ENCODE measurements at places on chromosomes 13 and 19.
A peak's percentile ranks its signal among the peaks of the same experiment; 100 is the strongest.

GRCh38 chr13:31674051-31674450 lies 65.3 kb upstream of the RXFP2 start:
- DNase-seq: peak; percentile 77

GRCh38 chr13:80180740-80181355 lies 160.1 kb downstream of the SPRY2 start:
- DNase-seq: no peak

- DNase-seq: peak; percentile 19
Measured at GRCh38 chr13:23074075-23074828, 106.5 kb upstream of the SGCG start.

GRCh38 chr13:41492432-41493260 lies 35.3 kb downstream of the RGCC start:
- no peak for DNase-seq

GRCh38 chr19:44803442-44804428 lies 5.2 kb upstream of the BCAM start:
- DNase-seq: no peak

DNA sequence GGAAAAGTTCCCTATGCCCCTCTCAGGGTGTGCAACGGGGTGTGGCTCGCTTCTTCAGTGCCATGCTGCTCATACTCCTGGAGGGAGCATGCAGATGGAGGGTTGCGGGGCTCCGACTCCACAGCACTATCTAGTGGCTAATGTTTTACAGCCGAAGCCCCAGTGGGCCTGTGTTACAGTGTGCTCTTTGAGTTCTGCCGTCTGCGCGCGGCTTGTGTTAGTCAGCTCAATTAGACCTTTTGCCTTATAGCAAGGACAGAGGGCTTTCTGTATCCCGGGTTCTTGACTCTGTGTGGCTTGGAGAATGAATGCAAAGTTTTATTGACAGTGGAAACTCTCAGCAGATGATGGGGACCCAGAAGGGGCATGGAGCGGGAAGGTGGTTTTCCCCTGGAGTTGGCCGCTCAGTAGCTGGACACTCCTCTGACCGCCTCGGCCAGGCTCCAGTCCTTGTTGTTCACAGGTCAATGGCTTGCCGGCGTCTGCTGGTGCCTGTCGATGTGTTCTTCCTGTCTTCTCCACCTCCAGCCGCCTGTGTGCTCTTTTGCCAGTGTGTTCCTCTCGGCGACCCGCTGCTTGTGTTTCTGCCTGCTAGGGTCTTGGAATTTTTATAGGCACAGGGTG lies 383.4 kb downstream of the LMO7 start:
- DNase-seq: no peak

- peak; percentile 50 for DNase-seq
Measured at GRCh38 chr13:99260216-99260615, 2.0 kb upstream of the GPR18 start.

- DNase-seq: peak; percentile 83
Measured at GRCh38 chr19:52200044-52200443, 10.2 kb downstream of the PPP2R1A start.

DNA sequence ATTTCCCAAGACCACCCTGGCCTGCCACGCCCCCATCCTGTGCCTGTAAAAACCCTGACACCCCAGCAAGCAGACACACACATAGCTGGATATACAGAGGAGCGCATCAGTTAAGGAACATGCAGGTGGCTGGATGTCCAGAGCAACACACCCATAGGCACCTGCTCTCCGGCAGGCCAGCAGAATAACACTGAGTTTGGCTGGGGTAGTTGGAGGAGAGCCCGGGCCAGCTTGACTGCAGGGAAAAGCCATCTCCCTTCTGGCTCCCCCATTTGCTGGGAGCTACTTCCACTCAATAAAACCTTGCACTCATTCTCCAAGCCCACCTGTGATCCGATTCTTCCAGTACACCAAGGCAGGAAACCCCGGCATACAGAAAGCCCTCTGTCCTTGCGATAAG lies 8.9 kb downstream of the RASL11A start:
- no peak for DNase-seq

GRCh38 chr19:45508861-45509691 lies 1.8 kb downstream of the VASP start:
- DNase-seq: peak; percentile 66

GRCh38 chr13:109904218-109904617 lies 117.8 kb upstream of the IRS2 start:
- no peak for DNase-seq

GRCh38 chr19:7916103-7916954 lies 1.7 kb downstream of the TGFBR3L start:
- DNase-seq: no peak

DNA sequence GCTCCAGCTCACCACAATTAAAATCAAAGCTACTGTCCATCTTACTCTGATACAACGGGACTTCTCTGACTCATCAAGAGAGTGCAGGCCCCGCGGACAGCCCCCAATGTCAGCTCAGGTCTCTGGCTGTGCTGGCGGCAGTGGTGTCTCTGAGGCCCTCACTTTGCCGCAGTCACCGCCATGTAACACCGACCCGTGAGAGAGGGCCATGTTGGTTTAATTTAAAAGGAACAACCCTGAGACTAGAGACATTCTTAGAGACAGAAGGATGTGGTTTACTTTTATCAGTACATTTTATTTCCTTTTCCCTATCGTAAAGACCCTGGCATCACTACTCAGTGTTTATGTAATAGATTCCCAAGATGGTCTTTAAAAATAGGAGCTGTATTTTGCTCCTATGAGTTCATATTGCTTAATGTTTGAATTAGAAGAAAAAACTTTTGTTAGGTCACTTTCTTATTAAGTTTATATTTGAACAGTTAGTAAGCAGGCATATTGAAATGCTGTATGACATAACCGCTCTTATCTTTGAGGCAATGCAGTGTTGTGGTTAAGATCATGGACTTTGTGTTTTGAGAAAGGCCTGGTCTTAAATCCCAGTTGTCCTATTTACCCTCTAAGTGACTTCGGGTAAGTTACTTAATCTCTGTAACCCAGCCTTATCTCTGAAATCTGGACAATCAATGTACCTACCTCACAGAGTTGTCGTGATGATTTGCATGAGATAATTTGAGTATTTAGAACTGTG lies 23.4 kb downstream of the DGKH start:
- no peak for DNase-seq

GRCh38 chr13:73776151-73776785 lies 357.9 kb downstream of the KLF12 start:
- no peak for DNase-seq

GRCh38 chr19:48770734-48771472 lies 15.6 kb downstream of the FGF21 start:
- no peak for DNase-seq

DNA sequence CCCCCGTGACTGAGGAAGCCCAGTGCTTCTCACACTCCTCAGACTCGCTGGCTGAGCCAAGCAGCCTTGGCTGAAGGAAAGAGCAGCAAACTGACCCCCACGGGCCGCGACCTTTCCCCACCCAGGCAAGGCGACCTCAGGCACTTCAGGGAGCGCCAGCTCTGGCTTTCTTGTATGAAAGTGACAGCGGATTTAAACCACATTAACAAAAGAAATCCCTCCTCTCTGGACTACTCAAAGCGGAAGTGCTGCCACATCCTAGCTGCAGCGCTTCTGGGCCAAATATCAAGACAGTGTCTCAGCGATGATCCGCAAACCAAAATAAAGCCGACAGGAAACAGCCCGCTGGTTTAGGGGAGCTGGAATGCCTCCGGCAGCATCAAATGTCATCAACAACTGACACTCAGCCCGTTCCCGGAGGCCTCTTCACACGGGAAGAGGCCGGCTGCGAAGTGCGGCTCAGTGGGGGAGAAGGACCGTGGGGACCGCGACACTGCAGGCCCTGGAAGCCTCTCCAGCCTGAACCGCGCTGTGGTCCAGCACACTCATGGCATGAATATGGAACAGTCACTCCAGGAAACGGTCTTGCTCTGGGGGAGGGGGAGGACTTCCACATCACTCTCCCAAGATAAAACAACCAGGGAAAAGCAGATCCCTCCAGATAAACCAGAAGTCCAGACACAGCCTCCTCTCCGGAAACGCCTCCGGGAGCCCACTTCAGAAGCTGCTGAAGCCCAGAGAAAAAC lies 1.4 kb downstream of the RASA3 start:
- peak; percentile 88 for DNase-seq

DNA sequence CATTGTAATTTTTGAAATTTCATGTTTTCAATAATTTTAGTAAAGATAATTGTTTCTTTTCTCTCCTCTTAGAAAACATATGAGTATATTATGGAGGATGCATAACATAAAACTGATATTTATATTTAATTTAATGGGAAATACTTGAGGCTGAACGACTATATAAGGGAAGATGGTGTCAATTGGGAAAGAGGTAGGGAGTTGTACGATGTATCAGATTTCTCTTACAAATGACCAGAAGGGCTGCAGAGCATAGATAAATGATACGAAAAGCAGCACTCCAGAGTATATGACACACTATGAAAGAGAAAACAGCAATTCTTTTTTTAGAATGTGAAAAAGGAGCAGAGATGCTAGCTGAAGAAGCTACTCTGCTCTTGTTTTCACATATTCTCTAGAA lies 1308.0 kb upstream of the MIR17HG start:
- DNase-seq: no peak

DNA sequence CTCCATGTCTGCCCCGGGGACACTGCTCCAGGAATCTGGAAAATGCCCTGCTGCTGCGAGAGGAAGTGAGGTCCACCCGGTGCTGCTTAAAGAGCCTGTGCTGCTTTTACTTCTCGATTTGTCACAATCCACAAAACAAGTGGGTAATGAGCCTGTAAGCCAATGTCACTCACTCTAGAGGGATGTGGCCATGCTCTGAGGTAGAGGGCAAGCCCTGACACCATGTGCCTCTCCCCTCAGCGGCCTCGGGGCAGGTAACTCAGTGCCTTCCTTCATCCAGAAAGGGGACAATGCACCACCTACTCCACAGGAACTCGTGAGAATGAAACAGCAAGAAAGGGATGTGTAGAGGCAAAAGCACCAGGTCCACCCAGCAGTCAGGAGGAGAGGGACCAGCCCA lies 106.2 kb downstream of the TUBA3C start:
- DNase-seq: no peak

GRCh38 chr19:49567861-49568441 lies 12.4 kb downstream of the NOSIP start:
- peak; percentile 67 for DNase-seq

- DNase-seq: no peak
Measured at GRCh38 chr13:50511877-50512341, 331.6 kb downstream of the DLEU7 start.

DNA sequence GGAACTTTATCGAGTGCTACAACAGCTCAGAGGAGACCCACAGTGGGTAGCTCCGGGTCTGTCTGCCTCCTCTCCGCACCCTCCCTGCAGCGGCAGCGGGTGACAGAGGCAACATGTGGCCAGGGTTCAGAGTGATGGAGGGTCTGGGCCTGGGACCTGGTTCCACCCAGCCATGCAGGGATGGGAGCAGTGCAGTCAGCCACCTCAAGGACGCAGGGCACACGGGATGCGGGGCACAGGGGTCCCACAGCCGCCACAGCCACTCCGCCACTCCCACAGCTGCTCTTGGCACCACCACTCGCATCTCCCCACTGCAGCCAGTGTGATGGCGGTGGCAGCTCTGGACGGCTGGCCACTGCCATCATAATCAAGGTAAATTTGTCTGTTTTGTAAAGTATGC lies 892.9 kb downstream of the OLFM4 start:
- DNase-seq: no peak

GRCh38 chr13:49053215-49053614 lies 77.5 kb downstream of the FNDC3A start:
- DNase-seq: no peak

GRCh38 chr19:38952395-38953165 lies 21.8 kb downstream of the MRPS12 start:
- DNase-seq: no peak
